Activated CD8-positive, alpha-beta T cell treated with anti-CD3 and anti-CD28 coated beads for 36 hours (primary cell): ENCODE measurements at places on chromosomes 12 and 14. TPM values are rescaled to one million over a fixed set of nuclear protein-coding genes. Genes with fewer than 3 reads are reported as not detected.

Gene GPR135
- 1.7 TPM for total RNA-seq

Gene OR6C76
- total RNA-seq, result not detected

Gene OR8S1
- total RNA-seq, result not detected

Gene SERPINA3
- not detected for total RNA-seq

DNA sequence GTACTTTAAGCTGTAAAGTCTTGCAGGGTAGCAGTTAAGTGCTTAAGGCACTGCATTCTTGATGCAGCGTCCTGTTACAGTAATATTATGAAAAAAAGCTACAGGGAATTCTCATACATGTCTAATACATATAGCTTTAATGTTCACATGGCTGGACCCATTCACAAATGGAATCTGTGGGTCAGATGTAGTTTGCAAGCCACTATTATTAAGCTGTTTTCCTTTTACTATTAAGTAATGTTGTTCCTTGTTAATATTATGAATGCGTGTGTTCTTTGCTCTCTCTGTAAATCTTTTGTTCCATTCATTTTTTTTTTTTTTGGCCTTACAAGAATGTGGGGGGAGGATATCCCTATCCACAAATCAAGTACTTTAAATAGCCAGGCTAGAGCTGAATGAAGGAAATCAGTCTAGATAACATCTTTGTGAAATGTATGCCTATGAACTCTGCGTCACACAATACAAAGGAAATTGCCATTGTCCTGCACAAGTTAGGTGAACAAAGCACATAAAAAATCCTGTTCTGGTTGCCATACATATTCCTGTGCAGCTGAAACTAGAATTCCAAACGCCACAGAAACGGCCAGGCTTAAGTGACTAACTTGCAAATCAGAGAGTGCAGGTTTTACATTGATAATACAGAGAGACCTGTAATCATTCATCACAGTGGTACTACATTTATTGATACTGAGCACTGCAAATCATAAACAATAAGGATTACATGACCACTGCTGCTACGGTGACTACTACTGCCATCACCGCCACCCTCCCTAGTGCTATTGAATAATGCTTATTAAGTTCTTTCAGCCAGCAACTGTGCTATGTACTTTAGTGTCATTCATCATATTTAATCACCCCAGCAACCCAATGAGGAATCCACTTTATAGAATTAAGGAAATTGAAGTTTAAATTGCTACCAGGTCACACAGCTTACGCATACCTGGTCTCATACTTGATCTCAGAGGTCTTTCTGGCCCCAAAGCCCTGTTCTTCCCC is 111.9 kb downstream of the HMGA2 start:
- no peak for DNase-seq
- H3K4me1 ChIP-seq, result no peaks in the 10 kb centered on the region
- H3K27ac ChIP-seq, result no peak overlapping the region
- H3K27me3 ChIP-seq, result peaks cover 6% of the 10 kb centered on the region

GRCh38 chr12:88026196-88026595 is 3.0 kb downstream of the C12orf50 start:
- peaks cover 5% of the 10 kb centered on the region for H3K27me3 ChIP-seq
- no peaks in the 10 kb centered on the region for H3K4me1 ChIP-seq
- no peaks in the 10 kb centered on the region for H3K36me3 ChIP-seq
- no peak overlapping the region for H3K4me3 ChIP-seq
- DNase-seq, result no peak
- no peak overlapping the region for H3K27ac ChIP-seq

DNA sequence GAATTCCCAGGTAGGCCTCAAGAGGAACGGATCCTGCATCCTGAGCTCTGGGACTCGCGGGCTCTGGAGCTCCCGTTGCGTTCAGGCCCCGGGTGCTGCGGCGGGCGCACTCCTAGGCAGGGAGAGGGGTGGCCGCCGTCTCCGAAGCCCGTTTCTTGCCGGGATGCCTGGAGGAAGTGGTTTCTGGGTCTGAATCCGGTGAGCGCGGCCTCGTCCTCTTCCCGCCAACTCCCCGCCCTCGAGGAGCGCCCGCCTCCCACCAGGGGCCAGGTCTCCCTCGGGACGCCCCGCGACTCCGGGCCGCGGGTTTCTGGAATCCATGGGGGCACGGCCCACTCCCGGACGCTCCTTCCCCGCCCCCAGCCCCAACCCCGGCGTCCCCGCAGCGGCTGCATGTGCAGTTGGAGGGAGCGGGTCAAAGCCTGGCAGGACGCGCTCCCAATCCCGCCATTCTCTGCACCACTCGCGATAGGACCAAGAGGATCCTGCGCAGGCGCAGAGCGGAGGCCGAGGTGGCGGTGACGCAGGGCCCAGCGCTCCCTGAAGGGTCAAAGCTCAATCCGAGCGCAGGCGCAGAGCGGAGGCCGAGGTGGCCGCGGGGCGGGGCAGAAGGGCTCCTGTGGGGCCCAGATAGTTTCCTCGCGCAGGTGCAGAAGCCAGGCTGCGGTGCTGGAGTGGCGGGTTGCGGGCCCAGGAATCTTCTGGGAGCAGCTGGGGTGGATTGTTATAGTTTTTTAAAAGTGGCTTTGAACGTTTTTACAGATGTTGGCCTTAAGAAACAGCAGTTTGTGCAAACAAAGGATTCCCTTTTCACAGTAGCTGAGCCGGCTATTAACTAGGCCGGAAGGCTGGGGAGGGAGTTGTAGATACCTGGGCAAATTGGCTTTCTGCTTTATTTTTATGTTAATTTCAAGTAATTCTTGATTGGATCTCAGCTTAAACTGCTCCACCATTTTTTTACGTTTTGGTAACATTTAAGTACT is 796.4 kb downstream of the AACS start:
- H3K27ac ChIP-seq, result no peak overlapping the region
- H3K4me3 ChIP-seq, result no peak overlapping the region
- no peaks in the 10 kb centered on the region for H3K4me1 ChIP-seq
- peaks cover 5% of the 10 kb centered on the region for H3K27me3 ChIP-seq
